ENCODE measurements at places on chromosomes 7 and 10.

- DNase-seq = no peak
Observed at GRCh38 chr7:146235195-146235594, 118.6 kb downstream of the CNTNAP2 start.

DNA sequence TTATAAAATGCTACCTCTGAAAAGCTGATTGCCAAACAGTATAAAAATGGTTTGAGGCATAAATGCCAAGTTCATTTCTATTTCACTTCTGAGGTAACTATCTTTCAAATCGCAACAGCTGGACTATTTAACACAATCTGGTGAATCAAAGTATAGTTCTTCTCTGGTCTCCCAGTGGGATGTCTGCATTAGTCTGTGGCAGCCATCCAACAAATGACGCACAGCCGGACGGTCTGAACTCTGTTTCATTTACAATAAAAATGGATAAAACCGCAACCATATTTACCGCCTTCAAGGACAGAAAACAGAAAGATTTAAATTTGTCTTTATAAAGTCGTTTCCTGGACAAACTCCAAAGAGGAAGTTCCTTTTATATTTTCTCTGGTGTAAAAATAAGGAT, 41.9 kb downstream of the ENO4 start:
- no peak for DNase-seq

GRCh38 chr10:99758211-99758891, 24.1 kb upstream of the ABCC2 start:
- no peak for DNase-seq

DNA sequence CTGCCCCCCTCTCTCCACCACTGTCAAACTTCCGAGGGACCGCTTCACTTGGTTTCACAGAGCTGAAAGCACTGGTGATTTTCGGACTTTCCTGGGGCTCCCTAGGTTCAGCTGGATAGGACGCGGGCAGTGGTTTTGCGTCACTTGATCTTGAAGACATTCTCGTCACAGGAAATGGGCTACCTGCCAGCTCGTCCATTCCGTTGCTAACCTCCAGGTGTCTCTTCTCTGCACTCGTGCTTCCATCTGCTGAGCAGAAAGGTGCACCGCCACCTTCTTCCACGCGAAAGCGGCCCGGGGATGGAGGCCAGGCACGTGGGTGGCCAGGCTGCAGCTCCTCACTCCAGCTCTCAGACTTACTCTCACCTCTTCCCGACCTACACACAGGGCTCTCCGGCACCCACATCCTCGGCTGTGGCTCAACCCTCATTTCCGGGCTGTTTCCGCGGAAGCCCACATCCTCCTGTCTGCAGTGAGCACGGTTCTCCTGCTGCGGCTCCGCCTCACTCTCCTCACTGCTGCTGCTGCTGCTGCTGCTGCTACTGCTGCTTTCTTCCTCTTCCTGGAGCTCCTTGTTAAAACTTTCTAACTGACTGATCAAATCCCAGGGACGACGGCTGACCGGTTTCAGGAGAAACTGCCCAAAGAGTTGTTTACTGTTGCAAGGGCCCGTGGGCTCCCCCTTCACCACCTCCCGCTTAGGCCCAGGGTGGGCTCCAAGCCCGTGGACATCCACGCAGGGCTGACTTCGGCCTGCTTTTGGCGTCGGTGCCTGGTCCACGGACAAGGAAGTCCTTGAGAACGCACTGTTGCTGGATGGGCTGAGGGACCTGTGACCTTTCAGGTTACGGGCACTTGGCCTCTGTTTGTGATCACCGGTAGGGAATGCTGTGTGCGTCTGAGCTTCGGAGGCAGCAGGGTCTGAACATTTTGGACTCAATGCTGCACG, 32.1 kb downstream of the JCAD start:
- peak; percentile 83 for DNase-seq

DNA sequence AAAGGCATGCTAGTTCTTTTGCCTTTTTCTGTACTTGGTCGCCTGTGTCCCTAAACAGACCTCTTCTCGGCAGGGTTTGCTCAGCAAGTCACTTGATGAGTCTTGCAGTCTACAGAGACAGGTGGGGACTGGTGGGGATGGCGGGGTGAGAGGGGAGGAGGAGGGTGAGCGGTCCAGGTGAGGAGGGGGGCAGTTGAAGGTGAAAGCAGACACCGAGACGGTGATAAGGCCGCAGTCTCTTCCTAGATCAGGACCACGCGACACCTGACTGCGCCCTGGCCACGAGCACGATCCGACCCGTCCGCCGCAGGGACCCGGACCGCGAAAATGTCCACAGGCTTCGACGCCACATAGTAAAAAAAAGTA, 566 bp downstream of the ASNS start:
- DNase-seq = peak; percentile 7

- no peak for DNase-seq
Observed at GRCh38 chr10:86254526-86255174, 111.9 kb downstream of the GRID1 start.

GRCh38 chr10:97362310-97363033, 27.9 kb upstream of the FRAT2 start:
- no peak for DNase-seq
